Kidney epithelial cell (primary cell): ENCODE measurements at places on chromosomes 12 and 14. TPM values are rescaled to one million over a fixed set of nuclear protein-coding genes. Genes with fewer than 3 reads are reported as not detected.

DNA sequence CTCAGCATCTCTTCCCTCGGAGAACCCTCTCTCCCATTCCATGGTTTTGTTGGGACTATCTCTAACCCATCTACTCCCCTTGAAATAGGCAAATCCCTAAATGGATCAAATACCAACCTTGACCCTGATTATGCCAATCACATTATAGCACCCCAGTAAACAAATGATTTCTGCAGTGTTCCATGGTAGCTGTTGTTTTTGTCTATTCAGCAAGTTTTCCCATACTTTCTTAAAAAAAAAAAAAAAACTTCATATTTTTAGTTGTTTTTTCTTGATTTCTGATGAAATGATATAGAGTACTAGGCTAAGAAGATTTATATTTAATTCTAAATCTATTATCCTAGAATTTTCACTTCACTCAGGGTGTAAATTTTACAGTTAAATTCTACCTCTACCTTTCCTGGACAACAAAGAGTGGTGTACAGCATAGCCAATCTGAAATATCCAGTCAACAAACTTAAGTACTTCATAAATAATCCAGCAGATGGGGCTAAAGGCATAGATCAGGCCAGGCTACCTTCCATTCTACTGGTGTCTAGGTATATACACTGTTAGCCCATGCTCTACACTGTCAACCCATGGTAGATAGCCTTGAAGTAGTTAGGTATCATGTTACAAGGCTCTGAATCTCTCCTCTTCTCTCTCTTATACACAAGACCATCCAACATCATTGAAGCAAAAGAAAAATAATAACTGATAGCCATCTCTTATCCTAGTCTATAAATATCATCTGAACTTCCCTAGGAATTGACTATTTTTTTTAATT, 82.2 kb downstream of the PLEKHG7 start:
- DNase-seq, result peak; percentile 50

DNA sequence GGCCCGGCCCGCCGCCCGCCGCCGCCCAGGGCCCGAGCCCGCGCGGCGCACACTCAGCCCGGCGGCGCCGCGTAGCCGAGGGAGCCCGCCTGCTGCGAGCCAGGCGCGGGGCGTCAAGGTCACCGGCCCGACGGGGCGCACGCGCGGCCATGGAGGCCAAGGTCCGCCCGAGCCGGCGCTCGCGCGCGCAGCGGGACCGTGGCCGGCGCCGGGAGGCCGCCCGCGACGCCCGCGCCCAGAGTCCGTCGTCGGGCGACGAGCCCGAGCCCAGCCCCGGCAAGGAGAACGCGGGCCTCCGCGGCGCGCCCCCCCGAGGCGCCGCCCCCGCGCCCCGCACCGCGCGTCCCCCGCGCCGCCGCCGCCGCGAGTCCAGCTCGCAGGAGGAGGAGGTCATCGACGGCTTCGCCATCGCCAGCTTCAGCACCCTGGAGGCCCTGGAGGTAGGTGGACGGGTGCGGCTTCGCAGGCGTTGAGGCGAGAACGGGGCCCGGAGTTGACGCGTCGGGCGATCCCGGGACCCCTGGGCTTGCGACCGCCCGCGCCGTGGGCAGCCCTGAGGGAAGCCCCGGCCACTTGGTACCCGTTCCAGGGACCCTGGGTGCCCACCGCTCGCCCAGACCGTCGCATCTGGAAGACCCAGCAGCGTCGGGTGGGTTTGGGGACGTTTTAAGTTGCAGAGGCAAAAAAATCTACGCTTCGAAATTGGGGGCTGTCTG, 629 bp downstream of the FBRSL1 start:
- no peak for DNase-seq

GRCh38 chr12:4212845-4213244, 60.7 kb upstream of the CCND2 start:
- no peak for DNase-seq

DNA sequence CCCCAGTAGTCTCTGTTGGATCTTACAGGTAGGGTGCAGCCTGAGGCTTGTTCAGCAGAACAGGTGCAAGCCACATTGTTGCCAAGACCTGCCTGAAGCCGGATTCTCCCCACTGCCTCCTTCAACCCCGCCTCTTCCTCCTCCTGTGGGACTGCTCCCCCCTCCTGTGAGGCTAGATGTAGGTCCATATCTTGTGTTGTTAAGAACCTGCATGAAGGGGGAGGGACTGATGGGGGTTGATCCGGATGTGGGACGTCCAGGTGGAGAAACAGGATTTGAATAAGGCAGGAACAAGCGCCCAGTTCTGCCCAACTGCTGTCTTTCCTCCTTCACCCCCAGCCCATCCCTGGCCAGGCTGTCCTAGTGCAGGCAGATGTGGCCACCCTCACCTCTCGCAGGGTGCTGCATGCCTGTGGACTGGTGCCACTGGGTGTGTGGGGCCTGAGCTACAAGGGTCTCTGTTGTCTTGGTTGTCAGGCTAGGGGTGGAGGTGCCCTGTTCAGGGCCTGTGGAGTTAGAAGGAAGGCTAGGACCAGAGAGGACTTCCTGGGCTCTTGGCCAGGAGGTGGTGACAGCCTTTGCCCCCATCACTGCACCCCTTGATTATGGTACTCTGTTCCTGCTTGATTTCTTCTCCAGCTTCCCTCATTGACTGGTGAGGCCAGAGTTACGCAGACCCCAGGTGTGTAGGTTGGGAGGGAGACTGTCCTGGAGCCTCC, 1.4 kb downstream of the NR4A1 start:
- DNase-seq, result no peak

- no peak for DNase-seq
Measured at GRCh38 chr12:102314821-102315220, 117.2 kb upstream of the PMCH start.

DNA sequence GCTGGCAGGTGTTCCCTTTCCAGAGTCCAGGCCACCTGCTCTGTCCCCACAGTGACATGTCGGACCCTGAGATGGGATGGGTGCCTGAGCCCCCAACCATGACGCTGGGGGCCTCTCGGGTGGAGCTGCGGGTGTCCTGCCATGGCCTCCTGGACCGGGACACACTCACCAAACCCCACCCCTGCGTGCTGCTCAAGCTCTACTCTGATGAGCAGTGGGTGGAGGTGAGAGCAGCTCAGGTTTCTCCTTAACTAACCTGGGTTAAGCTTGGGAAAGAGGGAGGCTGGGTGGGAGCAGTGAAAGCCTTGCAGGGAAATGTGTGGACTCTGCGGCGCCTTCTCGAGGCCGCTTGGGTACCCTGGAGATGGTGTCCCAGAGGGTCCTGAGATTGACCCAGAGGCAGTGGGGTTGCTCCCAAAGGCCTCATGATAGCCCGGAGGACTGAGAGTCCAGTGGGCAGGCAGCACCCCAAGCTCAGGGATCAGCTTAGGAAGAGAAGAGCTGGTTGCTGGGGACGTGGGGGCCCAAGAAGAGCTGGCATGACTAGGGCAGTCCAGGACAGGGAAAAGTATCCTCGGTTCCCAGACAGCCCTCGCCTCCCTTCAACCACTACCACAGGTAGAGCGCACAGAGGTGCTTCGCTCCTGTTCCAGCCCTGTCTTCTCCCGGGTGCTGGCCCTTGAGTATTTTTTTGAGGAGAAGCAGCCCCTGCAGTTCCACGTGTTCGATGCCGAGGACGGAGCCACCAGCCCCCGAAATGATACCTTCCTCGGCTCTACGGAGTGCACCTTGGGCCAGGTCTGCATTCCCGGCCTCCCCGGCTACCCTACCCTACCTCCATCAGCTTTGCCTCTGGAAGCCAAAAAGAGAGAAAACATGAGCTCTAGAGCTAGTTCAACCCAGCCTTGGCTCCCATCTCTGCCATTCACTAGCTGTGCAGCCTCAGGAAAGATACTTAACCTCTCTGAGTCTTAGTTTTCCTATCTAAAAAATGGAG, 1.8 kb downstream of the CPNE6 start:
- DNase-seq, result no peak

ENDOU gene
- total RNA-seq, result not detected in 2 replicates

CIDEB gene
- total RNA-seq, result 1.1 and 3.8 TPM in 2 replicates
